Anterior cingulate cortex (tissue), 58 donors: ENCODE measurements at places on chromosomes 3 and 15.

- no peak for DNase-seq
Measured at GRCh38 chr3:27708250-27708649, 13.9 kb downstream of the EOMES start.

DNA sequence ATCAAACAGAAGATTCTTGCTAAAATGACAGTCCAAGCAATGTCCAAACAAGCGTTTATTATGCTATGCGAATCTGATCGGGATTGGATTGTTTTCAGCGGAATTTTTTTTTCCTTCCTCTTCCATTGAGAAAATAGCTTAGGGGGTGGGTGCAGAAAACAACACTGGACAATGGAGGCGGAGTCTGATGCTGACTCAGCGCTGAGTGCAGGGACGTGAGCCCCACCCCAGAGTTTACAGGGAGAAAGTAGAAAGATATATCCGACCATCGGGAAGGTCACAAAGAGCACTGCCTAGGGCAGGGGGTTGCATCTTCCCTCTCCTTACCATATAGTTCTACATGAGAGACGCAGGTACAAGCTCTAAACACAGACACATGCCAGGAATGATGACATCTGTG is 117.0 kb downstream of the FOXP1 start:
- DNase-seq: peak; percentile 14

DNA sequence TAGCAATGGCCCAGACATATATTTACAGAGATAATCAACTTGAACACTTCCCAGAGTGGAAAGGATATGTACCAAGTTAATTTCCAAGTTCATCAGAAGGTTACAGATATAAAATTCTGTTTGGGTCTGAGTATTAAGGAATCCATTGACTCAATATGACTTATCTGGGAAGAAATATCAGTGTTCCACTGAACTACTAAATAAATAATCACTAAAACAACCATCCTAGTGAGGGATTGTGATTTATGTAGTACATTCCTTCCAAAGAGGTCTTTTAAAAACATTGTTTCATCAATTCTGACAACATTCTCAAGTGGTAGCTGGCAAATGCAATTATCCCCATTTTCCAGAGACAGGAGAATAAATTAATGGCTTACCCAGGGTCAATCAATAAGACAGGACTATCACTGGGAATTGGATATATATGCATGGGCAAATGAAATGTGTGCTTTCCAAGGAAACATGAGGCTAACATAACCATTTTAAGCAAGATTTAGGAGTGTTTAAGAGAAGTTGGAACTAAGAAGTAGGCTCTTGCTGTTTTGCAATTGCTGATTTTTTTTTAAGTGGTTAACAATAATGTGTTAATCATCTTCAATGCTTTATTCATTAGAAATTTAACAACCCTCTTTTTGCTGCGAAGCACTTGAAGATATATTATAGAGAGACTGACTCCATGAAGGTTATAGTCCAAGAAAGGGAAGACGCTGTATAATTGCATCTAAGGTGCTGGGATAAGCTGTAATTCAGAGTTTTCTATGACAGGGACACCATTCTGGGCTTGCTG is 37.9 kb downstream of the SLC9A9 start:
- no peak for DNase-seq

DNA sequence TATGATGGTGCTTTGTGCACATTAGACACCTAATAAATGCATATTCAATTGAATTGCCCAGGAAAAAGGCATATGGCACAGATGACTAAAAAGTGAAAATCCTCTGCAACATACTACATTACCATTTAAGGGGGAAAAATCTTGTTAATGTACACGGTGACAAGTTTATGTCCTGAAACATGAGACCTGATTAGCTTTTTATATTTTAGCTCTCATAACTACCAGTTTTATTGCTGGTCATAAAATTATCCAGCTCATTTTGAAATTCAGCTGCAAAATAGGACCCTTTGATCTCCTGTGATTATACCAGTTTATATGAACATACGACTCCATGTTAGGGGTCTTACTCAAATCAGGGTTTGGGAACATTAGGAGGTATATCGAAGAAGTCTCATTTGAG is 684.6 kb upstream of the CCDC54 start:
- DNase-seq: no peak

- DNase-seq: no peak
Measured at GRCh38 chr15:95758451-95758850, 572.0 kb upstream of the NR2F2 start.

GRCh38 chr3:143596957-143597642 is 251.2 kb downstream of the SLC9A9 start:
- no peak for DNase-seq

GRCh38 chr15:46892621-46893160 is 824.6 kb upstream of the SEMA6D start:
- DNase-seq: no peak

- no peak for DNase-seq
Measured at GRCh38 chr3:24357635-24358034, 137.0 kb downstream of the THRB start.

DNA sequence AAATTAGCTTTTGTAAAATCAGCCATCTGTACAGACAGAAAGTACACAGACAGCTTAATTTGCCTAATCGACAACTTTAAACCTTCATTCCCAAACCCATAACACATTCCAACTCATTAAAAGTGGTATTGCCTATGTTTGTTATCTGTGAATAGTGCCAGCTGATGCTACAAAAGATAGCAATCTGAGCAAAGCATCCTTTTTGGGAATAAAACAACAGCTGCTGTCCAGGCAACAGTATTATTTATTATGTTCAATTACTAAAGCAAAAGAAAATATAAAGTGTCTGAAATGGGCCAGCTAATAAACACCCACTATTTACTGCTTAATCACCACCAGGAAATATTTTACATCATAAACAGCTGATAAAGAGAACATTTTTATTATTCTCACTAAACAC is 134.8 kb upstream of the ABI3BP start:
- no peak for DNase-seq

GRCh38 chr3:149860881-149861280 is 47.9 kb downstream of the RNF13 start:
- no peak for DNase-seq

DNA sequence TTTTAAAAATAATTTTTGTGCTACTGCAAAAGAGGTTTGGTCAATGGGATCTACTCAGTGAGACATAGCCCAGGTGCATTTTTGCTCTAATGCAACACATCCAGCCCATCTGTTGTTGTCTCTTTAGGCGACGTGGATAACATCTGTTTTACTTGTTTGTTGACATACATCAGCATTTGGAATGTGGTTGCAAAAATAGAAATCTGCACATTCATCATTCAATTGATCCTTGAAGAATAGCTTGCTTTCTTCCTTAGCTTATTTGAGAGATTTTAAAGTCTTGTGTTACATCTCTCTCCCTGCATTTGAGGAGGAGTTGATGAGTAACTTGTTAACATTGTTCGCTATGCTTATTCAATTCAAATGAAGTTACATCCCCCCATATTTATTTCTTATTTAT is 1202.3 kb downstream of the NSUN3 start:
- no peak for DNase-seq

DNA sequence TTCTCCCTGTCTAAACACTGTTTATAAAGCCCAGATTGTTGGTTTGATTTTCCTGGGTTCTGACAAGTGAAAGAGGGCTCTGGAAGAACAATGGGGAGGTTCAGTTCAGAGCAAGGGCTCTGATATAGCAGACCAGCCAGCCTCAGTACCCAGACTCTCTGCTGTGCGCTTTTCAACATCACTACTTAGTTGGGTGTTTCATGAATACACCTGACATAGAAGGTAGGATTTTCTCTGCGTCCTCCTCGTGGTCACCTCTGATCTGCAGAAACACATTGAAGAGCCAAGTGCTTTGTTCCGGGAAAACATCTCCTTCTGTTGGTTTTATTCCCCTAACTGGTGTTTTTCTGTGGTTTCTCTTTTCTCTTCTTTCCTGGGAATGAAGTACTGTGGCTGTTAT is 99.5 kb downstream of the EPHB1 start:
- DNase-seq: no peak

DNA sequence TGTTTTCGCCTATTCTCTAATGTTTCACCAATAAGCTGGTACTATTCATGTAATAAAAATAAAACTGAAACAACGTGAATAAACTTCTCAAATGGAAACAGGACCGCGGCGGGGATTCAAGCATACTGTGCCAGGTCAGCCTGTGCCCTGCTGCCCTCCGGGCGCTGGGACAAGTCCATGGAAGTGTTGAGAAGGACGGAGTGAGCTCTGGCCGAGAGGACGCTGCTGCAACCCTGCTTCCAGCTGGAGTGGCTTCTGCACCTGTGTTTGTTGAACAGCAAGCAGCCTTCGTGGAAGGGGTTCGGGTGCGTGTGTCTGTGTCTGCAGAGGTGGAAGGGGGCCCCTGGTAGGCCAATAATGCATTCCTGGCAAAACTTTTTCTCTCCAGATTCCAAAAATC is 50.0 kb upstream of the PCSK6 start:
- no peak for DNase-seq

GRCh38 chr3:154795582-154795981 is 284.5 kb upstream of the MME start:
- DNase-seq: no peak

GRCh38 chr3:14371573-14372474 is 30.6 kb upstream of the SLC6A6 start:
- DNase-seq: no peak

DNA sequence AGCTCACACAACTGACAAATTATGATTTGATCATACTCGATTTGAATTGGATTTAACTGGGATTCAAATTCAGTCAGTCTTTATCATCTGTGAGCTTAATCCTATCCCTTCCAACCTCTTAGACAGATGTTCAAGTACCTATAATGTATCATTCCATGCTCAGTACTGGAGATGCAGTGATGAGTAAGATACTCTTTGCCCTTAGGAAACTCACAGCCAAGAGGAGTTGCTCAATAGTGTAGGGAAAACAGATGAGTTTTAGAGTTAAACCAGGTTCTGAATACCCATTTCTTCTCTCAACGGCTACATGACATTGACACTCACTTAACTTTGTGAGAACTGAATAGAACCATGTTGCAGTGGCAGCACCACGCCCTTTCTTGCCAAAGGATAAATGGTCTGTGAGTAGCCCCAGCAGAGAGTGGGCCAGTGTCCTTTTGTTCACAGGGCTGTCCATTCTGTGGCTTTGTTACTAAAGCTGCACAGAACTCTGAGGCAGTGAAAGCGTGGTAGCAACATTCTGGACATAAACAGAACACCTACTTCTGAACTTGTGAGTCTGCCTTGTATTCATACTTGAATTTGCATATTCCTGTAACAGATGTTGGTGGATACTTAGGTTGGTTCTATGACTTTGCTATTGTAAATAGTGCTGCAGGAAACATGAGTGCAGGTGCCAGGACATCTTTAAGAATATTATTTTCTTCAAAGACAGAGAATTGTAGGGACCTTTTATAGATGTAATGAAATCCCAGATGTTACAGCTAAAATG is 91.6 kb downstream of the RASA2 start:
- no peak for DNase-seq

DNA sequence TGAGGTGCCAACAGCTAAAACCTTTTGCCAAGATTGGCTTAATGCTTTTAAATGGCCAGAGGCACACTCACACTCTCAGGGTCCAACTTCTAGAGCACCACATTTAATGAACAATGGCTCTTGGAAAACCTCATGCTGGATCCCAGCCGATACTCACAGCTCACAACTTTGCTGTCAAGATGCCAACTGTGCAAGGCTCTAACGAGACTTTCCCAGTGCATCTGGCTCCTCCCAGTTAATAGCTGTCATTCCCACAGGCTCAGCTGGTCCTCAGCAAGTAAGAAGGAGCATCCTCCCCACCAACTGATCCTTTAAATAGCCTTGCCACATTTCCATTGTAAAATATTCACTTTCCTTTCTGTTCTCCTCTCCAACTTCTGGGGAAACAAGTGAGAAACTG is 20.3 kb upstream of the FRMD4B start:
- DNase-seq: no peak

GRCh38 chr3:174255454-174255853 is 603.7 kb upstream of the NAALADL2 start:
- DNase-seq: no peak
